GM12892 (cell line): ENCODE measurements at places on chromosomes 12 and 14.

DNA sequence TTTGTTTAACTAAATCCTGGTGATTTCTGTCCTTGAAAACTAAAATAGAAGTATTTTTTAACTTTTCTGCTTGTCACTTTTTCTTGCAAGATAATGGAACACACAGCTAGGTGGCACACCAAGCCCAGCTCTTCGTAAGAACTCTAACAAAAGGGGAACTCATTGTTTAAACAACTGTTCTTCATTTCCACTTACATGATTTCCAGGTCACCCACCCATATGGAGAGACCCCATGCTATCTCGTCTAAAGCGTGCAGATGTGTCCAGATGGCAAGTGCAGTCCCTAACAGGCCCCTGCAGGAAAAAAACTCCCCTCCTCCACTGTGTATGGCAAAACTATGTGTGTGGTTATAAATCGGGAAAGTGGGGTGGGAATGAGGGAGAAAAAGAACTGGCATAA lies 43.3 kb upstream of the NT5DC3 start:
- DNase-seq: peak; percentile 25

- no peak for DNase-seq
Observed at GRCh38 chr12:11431486-11431885, 36.1 kb upstream of the PRB2 start.

DNA sequence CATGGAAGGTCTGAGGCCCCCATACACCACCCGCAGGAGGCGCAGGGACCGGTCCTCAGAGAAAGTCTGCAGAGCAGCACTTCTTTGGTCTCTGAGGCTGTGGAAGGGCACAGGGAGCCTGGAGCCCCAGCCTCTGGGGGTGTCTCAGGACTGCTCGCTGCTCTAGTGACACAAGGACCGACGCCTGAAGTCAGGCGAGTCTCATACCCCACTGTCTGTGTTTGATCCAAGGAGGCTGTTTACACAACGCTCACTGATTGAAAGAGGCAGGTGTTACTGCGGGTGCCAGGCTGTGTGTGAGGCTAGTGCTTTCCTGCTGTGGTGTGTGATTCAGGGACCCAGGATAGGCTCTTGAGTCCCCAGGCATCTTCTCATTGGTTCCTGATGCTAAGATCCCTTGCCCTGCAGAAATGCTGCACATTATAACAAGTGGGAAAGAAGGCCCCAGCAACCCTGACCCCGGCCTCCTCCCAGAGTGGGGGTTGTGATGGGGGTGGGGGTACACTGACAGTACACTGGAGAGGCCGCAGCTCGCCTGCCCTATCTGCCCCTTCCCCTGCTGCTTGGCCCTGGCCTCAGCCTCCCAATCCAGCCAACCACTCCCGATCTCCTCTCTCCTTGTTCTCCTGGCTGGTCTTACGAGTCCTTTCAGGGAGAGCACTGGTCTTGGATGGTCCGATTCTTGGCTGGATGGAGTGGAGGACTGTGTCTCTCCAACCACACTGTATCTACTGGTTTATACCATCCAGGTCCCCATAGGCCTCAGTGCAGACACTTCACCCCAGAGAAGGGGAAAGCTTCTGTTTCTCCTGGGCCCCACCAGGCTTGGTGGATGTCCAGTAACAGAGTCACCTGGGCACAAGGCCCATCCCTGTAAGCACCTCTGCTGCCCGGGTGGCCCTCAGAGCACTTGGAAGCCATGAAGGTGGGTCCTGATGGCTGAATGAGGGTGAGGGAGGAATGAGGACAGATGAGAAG lies 6.6 kb downstream of the CACNA2D4 start:
- no peak for DNase-seq

DNA sequence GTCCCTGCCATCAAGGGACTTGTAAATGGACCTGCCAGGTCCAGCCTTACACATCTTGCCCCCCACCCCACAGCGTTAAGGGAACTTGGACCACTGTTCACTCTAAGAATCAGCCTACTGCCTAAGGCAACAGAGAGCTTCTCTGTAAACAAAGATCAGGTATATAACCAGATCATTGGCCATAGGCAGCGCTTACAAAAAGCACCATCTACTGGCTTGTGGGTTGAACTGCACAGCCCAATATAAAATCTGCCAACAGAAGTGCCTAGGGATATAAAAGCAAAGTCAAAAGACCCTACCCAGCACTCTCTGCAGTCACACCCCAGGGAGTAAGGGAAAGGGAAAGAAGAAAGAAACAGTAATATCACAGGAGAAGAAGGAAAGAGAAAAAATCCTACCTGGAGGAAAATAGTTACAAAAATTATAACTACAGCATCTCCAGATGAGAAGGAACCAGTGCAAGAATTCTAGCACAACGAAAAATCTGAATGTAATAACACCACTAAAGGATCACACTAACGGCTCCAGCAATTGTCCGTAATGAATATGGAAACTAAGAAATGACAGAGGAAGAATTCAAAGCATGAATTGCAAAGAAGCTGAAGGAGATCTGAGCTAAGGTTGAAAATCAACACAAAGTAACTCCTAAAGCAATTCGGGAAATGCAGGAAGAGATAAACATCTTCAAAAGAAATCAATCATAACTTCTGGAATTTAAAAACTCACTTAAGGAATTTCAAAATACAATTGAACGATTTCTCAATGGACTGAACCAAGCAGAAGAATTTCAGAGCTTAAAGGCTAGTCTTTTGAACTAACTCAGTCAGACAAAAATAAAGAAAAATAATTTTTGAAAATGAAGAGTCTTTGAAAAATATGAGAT lies 95.2 kb upstream of the PCED1B start:
- DNase-seq: peak; percentile 9

DNA sequence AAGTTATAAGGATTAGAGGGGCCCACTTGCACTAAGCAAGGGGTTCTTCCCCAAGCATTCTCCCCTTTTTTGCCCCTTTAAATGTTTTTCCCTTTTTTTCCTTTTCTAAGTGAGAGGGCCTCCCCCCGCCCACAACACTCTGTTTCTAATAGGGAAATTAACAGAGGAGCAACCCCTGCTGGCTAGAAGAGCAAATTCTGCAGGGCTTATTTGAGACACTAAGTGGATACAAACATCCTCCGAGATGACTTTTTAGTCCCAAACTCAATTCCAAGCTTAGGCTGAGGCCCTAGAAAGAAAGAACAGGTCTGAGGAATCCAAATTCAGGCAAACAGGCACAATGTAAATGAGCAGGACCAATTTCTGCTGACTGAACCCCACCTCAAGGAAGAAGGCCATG lies 138.9 kb downstream of the GPR65 start:
- no peak for DNase-seq

GRCh38 chr14:37597538-37597913 lies 2.1 kb downstream of the TTC6 start:
- DNase-seq: no peak
